Upper lobe of right lung (tissue), 1 donor: ENCODE measurements at places on chromosomes 4 and X.

DNA sequence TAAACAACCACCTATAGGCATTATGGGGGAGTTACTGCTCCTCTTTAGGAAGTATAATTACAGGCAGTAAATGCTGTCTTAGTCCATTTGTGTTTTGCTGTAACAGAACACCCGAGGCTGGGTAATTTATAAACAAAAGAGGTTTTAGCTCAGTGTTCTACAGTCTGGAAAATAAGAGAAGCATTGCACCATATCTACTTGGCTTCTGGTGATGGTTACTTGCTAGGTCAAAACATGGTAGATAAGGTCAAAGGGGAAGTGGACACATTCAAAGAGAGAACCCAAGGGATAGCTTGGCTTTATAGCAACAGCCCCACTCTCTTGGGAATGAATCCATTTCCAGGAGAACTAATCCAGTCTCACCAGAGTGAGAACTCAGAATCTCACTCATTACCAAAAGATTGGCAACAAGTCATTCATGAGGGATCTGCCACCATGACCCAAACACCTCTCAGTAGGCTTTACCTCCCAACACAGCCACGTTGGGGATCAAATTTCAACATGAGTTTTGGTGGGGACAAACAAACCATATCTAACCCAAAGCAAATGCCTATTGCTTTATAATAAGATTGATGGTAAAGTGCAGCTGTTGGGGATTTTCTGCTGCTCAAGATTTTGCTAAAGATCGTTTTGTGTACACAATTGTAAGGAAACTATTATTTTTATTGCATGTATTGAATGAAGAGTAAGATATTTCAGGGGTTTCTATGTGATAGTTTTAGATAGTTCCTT lies 32.6 kb downstream of the STAG2 start:
- no peak for DNase-seq

DNA sequence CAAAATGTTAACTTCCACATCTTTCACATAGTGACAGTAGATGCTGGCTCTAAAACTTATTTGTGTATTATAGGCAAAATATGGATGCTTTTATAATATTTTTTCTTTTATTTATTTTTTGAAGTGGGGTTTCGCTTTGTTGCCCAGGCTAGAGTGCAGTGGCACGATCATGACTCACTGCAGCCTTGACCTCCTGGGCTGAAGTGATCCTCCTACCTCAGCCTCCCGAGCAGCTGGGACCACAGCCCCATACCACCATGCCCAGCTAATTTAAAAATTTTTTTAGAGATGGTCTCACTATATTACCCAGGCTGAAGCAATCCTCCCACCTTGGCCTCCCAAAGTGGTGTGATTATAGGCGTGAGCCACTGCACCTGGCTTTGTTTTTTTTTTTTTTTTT lies 48.6 kb downstream of the ZFX start:
- no peak for DNase-seq

DNA sequence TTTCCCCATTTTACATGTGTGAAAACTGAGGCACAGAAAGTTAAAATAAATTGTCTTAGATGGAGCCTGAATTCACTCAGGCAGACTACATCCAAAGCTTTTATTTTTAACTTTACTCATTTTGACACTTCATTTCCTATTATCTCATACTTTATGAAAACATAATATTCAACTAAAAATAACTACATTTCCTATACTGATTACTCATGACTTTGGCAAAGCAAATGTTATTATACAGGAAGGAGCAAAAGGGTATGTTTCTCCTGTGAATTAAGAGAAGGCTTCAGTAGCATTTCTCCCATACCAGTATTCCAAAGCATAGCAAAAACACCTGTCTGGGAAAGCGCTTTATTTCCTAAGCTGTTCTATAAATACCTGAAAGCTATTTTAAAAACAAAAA lies 178.6 kb downstream of the ADAMTS3 start:
- DNase-seq = no peak

DNA sequence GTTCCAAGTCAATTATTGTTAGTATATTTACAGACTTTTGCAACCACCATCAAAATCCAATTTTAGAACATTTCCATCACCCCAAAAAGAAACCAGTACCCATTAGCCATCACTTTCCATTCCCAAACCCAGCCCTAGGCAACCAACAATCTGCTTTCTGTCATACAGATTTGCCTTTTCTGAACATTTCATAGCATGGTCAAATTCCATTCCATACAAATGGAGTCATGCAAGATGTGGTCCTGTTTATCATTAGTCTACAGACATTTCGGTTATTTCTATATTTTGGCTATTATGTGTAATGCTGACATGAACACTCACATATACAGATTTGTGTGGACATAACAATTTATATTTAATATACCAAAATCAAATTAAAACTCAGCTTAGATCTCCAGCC lies 508.7 kb downstream of the ZNF674 start:
- DNase-seq = no peak

- DNase-seq = peak; percentile 32
These were observed 125.8 kb downstream of the HMX1 start for GRCh38 chr4:8745826-8746225.

DNA sequence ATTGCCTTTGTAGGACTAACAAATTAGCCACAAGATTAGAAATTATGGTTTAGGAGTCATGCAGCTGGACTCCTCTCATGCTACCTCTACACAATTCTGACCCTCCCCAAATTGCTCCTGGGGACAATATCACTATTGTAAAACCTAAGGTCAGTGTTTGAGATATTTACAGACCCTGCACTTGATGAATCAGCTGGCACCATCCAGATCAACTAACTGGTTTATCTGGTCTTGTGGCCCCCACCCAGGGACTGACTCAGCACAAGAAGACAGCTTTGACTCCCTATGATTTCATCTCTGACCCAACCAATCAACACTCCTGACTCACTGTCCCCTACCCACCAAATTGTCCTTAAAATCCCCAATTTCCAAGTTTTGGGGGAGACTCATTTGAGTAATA lies 192.4 kb downstream of the STPG2 start:
- no peak for DNase-seq

DNA sequence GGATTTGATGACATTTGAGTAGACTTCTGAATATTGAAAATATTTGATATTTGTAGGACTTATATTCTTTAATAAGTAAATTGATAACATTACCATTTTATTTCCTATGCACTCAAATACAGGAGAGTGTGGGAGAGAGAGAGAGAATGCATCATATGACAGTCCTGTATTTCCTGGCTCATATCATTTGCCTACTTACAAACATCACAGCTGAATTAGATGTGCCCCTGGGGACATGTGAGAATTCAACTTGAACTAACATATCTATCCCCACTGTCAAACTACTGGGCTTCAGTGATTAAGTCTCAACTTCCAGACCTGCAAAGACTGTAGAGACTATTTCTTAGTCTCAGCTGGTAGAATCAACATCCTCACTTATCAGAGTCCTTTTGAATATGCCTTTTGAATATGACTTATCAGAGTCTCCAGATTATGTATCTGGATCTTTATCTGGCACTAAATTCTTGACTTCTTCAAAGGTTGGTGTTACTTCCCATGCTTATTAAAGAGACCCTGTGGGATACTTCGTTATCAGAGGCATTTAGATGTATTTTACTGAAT lies 75.5 kb downstream of the PABPC4L start:
- DNase-seq = no peak

- no peak for DNase-seq
These were observed 12.1 kb upstream of the TENM3 start for GRCh38 chr4:182231080-182231479.

DNA sequence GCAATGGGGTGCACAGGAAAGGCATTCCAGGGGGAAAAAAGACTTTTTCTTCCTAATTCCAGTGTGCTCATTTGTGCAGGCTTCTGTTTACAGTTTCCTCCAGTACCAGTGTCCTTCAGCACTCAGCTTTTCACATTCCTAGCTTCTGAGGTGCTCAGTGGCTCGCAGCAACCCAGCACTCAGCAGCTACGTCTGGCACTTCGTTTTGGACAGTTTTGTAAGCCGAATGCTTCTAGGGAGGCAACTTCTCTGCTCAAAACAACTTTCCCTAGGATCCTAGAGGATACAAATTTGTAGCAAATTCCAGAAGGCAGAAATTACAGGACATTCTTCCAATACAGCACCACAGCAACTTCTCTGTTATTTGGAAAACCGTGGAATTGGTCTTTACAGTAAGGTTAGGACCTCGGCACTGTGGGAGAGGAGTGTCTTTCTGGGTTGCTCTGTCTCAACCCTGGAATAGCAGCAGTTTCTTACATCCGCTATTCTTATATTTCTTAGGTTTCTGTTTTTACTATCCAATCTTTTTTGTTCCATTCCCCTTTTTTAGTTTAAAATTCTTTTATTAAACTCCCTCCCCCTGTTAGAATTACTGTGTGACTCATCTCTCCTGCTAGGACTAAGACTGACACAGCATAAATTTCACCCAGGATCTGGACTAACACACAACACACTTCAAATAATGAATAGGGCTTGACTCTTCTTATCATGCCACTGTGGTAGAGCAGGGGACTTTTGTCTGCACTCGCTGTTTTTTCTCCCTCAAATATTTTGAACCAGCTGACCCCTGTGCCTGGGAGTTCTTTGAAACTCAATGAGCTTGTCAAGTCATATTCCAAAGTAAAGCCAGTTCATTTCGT lies 1314.7 kb downstream of the FSTL5 start:
- no peak for DNase-seq
